ENCODE measurements at places on chromosomes 6 and 20.

GRCh38 chr20:62902926-62903615 is 23.2 kb downstream of the DIDO1 start:
- no peak for DNase-seq

GRCh38 chr20:38602185-38602581 is 574 bp downstream of the ARHGAP40 start:
- no peak for DNase-seq

- DNase-seq, result no peak
Measured at GRCh38 chr6:14974792-14975470, 270.9 kb upstream of the JARID2 start.

- no peak for DNase-seq
Measured at GRCh38 chr6:106939208-106939607, 35.3 kb downstream of the CD24 start.

DNA sequence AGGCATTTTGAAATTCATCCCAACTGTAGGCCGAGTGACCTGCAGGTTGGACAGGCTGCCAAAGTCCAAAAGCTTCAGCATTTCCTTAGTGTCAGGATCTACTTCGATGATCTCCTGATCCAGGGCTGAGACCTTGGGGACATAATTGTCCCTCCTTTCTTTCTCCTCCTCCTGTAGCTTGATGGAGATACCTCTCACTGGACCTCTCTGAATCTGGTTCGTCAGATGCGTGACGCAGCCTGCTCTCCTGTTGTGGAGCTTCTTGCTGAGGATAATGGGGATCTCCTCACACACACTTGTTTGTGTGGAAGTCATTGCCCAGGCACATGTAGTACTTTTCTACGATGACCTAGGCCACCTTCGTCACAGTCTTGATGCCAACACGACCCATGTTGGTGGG is 1.5 kb upstream of the MAS1L start:
- DNase-seq, result no peak

DNA sequence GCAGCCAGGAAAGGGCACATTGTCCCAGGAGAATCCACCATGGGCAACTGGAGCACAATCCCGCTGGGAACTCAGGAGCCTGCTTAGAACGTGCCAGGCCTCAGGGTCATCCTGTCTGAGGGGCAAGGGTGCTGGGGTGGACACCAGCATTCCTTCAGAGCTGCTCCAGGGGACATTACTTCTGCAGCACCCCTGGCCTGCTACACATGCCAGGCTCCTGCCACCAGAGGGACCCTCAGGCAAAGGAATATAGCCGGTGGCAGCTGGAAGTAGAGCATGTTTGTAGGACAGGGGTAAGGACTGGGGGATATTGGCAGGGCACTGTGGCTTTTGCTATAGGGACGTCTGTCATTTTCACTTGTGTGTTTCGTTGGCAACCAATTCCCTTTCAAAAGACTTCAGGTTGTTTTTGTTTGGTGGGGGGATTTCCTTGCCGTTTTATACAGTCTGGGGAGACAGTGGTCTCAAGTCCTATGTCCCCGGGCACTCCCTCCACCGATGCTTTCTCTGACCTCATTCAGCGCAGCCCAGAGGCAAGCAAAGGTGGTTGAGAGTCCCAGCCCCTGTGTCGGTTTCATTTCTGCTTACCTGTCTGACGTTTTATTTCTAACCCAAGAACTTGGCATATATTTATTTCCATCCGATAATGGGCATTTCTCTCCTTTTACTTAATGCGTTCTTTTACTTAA is 130.8 kb downstream of the JPH2 start:
- no peak for DNase-seq

DNA sequence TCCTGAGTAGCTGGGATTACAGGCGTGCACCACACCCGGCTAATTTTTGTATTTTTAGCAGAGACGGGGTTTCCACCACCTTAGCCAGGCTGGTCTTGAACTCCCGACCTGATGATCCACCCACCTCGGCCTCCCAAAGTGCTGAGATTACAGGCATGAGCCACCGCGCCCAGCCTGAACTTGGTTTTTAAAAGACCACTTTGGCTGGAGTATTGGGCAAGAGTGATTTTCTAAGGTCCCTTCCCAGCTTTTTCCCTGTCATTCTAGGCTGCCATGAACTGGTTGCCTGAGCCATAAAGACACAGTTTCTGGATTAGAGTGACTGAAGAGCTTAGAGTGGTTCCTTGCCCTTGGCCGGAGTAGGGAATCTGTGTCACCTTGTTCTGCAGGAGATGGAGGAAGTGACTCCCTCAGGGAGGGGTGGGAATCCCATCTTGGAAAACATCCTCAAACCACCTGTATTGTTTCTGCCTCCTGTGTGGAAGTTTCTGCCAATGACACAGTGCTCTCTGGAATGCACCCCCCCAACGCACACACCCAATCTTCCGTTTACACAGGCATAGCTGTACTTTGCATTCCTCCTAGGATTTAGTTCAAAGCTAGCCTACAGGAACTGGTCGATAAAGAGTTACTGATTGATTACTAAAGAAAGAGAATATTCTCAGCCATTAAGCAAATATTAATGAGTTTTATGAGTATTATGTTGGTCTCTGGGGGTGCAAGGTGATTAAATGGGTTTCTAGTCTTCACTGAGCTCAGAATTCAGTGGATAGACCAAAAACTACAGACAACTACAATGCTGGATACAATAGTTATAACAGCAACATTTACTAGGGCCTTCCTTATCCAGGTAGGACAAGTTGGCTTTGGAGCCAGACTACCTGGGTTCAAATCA is 18.2 kb downstream of the BCL2L1 start:
- no peak for DNase-seq

DNA sequence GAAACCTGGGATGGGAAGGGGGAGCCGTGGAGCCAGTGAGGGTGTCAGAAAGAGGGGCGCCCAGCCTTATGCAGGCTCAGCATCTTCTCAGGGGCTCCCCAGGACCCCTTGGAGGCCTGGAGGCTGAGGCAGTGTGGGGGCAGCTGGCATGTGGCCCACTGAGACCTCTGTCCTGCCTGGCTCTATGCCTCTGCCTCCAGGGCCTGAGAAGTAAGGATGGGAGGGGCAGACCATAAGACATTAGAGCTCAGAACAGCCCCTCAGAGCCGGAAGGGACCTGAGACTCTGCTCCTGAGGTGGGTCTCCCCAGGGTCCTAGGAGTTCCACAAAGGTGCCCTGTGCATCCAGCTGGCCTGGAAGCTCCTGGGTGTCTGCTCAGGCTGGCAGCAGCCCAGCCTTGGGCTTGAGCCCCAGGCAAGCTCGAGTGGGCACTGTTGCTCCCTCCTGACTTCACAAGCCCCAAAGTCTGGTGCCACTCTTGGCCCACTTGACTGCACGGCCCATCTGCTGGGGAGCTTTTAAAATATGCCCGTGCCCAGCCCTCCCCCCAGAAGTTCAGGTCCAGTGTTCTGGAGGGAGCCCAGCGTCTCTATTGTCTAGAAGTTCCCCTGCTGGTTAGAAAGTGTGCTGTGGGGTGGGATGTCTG is 126.8 kb downstream of the GRM4 start:
- DNase-seq, result no peak

DNA sequence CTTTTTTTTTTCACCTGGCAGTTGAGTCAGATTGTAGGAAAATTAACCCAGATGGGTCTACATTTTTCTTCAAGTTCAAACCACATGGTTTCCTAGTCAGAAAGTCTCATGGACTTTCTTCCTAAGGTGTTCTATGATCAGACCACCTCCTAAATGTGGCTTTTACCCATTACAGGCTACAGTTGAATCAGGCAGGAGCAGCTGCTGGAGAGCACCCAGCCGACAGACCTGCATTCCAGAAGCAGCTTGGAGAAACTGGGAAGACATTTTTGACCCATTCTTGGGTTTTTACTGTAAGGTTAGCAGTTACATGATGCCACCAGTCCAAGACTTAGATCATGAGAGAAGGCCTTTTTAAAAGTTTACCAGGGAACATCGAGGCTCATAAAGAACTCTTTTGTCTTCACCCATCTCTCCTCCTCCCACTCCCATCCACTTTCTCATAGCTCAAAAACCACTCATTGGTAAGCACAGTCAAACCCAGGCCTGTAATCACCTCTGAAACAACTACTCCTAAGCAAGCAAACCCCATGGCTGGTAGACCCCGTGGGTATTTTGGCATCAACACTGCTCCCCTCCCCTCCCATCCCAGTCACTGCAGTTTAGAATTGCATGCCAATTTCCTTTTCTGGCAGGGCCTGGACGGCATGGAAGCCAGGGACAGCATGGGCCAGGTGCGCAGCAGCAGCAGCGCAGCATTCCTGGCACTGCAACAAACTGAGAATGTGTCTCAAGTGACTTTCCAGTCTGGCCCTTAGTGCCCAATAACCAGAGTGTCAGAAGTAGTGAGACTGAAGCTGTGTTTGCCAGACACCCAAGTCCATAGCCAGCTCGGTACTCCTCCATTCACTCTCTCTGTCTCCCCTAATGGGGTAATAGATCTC is 113.7 kb downstream of the CLIC5 start:
- no peak for DNase-seq
